ENCODE measurements at places on chromosomes 7 and 10.
A peak's percentile ranks its signal among the peaks of the same experiment; 100 is the strongest.

- DNase-seq = no peak
Measured at GRCh38 chr7:124031406-124031805, 1.5 kb downstream of the TMEM229A start.

- DNase-seq = no peak
Measured at GRCh38 chr10:26503911-26504310, 65.8 kb downstream of the APBB1IP start.

GRCh38 chr10:89091496-89091895 lies 100.9 kb downstream of the FAS start:
- no peak for DNase-seq

DNA sequence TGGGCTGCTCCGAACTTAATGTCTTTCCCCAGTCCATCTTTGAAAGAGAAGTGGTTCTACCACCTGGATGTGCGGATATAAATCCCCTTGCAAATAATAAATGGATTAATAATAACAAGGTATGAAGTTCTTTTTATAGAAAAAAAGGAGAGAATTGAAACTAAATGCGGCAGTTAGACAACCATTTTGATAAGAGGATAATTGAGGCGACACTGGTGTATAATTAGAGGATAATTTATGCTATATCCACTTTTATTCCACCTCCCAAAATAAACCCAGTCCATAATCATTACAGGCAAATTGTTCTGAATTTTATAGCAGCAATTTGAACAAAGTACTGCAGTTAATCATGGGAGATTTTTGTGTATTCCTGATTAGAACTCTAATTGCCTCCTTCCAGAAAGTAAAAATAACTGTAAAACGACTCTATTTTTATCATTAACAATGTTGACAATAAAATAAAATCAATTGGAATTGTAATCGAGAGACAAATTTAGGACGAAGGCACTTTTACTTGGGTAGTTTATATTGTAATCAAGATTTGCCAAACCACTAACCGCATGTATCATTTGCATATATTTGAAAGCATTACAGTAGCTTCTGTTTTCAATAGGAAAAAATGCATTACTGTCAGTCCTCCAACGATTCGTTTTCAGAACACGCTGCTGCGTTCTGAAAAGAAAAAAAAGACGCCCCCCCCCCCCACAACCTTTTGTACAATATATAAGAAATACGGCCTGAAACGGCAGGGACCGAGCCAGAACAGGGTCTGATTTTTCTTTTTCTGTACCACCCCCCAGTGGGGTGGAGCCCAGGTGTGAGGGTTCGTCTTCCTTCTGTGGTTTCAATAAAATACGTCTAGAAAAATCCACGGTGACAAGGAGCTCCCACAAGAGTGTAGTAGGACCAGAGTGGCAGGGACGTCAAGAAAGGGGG lies 838 bp upstream of the DLX6 start:
- DNase-seq = no peak

GRCh38 chr7:142808802-142809583 lies 38.2 kb downstream of the PRSS2 start:
- peak; percentile 88 for DNase-seq

DNA sequence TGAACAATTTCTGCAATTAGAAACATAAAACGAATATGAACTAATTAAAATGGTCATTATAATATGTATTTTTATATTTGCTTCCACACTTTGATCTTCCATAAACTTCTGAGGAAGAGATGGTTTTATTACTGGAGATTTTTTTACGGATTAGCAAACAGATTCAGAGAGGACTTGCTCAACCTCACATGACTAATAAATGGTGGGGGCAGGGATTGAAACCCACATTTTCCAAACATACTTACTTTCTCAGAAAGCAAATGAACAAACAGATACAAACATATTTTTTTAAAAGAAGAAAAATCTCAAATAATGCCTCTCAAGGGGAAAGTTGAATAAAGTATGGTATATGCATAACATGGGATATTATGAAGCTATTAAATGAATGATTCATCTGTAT lies 18.3 kb downstream of the ANKMY2 start:
- no peak for DNase-seq

DNA sequence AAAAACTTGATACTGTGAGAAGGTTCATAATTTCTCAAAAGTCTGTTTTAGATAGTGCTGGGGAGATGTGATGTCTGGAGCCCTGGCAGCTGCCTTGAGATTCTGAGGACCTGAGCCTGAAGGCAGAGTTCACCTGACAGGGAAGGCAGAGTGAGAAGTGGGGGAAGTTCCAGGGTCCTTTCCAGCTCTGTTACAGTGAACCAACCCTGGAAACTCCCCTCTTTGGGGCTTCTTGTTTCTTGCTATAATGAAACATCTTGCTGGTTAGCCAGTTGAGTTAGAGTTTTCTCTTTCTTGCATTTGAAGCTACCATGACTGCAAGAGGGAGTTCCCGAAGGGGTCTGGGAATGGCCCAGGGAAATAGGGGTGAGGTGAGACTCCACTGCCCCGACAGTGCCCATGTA lies 158.9 kb upstream of the TNRC18 start:
- no peak for DNase-seq

GRCh38 chr7:135448753-135449152 lies 61.1 kb downstream of the CNOT4 start:
- DNase-seq = no peak

DNA sequence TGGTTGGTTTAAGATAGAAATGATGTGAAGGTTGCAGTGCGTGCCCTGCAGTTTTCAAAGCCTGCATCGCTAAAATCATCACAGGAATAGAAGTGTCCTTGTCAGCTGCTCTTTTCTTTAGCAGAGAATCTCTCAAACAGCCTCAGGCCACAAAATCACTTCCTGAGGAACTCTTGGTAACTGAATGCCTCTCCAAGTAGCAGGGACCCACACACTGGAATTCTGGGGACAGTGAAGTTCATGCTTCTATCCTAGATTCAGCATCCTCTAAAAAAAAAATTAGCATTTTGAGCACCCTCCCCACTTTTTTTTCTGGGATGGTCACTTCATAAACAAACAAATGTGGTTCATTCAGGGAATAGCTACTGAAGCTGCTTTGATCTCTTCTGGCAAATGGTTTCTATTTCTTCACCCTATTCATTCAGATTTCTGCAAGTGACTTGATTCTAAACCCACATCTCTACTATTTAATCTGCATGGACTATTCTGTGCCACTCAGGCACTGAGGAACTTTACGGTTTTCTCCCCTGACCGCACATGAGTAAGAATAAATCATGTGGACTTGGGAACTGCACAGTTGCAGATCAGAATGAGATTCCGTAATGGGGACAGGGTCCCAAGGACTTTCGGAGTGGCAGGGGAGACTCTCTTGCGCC lies 306.9 kb downstream of the FRMD4A start:
- no peak for DNase-seq

DNA sequence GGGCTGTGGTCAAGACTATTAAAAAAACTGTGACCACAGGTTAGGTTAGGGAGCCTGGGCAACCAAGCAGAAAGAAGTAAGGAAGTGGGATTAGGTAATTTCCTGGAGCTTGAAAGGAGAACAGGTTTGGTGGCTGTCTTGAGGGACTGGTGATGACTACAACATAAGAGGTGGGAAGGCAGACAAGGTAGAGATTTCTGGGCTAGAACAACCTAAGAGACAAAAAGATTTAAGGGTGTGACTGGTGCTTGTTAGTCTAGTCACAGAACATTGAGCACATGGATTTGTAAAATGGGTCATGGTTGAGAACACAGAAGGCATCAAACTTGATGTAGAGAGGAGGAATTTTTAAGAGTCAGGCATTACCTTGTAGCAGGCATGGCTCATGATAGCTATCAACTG lies 123.7 kb upstream of the ASAH2 start:
- DNase-seq = no peak

DNA sequence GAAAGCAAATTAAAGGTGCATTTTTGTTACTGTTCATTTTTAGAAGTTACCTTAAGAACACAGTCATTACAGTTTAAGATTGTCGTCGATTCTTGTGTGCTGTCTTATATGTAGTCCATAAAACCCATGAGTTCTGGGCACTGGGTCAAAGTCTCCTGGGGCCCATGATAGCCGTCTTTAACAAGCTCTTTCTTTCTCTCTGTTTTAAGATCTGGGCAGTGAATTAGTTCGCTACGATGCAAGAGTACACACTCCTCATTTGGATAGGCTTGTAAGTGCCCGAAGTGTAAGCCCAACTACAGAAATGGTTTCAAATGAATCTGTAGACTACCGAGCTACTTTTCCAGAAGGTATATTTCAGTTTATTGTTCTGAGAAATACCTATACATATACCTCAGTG lies 90.7 kb upstream of the CAPZA2 start:
- DNase-seq = no peak

DNA sequence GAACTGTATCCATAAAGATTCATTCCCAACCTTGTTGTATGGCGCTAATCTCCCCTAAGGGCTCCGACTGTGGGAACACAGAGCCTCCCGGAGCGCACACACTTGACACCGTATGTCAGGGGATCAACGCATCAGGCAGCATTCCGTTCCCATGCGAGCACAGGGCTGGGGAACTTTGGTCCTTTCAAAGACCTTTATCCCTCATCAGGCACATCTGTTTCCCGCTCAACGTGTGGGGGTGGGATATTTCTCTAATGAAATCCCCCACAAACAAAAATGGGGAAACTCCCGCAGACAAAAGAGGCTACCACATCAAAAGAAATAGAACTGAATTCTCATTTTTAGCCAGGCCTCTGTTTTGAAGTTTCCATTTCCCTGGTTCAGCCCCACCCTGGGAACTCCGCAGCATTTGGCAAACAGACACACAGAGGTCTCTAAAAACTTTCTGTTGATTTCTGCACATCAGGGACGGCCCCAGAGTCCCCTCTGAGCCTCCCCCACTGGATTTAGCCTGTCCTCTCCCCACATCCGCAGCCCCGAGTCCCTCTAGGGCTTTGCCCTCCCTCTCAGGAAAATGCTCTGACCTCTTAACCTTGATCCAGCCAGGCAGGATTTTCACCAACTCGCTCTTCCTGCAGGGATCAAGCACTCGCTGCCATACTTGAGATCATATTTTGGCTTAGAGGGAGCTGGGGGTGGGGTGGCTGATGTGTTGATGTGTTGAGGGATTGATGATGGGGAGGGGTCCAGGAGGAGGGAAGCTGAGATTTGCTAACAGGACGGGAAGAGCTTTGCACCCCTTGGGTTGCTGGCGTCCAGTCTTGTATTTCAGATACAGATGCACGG lies 6.6 kb downstream of the CPA5 start:
- no peak for DNase-seq

GRCh38 chr7:519484-520390 lies at the start of gene PDGFA:
Gene PDGFA, minus strand, starts transcription at chr7:519846. Its CDS starts 845 bp downstream, at chr7:519001.
- DNase-seq = no peak

DNA sequence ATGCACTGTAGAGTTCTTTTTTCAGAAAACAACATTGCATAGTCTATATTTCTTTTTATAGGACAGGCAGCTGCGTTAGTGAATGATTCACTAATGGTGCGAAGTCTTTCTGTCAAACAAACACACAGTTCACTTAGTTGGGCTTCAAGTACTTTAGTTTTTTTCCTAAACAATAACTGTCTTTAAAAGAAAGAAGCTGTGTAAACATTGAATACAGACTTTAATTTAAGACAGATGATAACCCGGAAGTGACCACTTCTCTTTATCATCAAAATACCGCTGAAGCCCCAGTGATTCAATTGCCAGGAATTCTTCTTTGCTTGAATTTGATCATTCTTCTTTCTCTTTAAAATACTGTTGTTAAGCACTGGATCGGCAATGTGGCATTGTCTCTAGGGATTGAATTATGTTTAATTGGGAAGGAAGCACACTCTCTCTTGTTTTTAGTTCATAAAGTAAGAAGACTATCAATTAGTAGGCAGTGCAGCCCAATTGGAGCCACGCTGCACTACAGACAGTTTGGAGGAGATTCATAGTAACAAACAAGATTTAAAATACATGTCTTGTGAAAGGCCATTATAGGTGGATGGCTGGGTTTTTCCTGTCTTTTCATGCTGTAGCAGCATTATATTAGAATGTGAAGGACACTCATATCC lies 30.4 kb downstream of the CNTNAP2 start:
- DNase-seq = no peak

DNA sequence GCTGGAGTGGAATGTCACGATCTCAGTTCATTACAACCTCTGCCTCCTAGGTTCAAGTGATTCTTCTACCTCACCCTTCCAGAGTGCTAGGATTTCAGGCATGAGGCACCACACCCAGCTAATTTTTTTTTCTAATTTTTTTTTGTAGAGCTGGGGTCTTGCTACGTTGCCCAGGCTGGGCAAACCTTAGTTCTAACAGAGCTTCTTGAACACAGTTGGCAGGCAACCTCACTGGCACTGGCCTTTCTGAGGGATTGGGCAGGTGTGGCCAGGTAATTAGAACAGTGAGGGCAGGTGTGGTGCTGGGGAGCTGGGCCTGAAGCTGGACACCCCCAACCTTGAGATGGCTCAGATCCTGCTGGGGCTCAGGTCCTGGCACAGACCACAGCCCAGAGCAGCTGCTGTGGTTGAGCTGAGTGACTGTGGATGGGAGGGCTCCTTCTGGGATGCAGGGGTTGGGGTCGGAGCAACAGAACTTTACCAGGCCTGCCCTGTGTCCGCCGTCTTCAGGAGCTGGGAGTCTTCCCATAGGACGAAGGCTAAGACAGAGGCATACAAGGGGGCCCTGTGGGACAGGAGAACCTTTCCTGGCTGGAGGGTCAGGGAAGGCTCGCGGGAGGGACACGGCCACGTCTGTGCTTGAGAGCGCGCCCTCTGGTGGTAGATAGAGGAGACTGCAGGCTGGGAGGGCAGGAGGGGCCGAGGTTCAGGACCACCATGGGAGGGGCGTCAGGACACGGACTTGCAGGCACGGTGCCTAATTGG lies 48.2 kb downstream of the COL26A1 start:
- peak; percentile 15 for DNase-seq

DNA sequence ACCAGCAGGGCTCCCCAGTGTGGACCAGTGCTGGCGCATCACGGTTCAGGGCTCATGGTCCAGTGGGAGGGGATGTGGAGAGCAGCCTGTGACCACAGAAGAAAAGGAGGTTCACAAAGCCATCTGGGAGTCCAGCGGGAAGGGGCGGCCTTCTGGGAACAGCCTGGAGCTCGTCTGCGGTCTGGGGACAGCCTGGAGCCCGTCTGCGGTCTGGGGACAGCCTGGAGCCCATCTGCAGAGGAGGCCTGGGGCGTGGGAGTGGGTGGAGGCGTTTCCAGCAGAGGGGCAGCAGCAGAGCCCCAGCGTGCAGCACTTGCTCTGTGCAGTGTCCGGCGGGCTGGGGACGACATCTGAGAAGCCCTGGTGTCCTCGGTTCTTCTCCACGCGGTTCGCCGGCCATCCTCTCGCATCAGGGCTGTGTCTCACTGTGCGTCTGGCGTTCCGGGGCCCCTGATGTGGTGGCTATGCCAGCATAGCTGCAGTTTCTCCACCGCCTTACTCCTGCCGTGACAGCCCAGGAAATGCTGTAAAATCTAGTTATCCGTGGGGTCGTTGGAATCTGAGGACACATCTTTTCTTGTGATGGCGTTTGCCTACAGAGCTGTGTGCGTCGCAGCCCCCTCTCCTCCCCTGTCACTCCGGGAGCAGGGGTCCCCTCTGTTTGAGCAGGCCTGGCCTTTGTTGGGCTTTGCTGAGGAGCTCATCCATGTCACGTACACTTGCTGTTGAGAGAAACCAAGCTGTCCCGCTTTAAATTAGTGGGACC lies 104.6 kb downstream of the INPP5A start:
- no peak for DNase-seq

GRCh38 chr7:80907141-80907601 lies 11.7 kb downstream of the SEMA3C start:
- DNase-seq = no peak
